ENCODE measurements at places on chromosomes 3 and 15.
A peak's percentile ranks its signal among the peaks of the same experiment; 100 is the strongest.

DNA sequence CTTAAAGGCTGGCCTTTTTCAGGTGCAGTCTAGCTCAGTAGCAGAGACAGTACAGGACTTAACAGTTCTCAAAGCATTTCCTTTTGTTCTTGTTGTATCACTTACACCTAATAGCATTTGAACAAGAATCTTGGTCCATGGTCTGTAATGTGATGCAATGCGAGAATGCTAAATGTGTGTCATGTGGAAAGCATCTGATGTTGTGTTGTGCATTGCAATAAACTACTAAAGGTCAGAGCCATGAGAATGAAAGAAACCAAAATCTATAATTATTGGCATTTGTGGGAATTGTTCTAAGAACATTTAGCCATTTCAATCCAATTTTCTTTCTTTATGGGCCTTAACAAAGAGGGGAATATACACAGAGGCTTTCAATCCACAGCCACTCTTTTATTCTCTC lies 324.5 kb upstream of the ROBO2 start:
- DNase-seq, result no peak

DNA sequence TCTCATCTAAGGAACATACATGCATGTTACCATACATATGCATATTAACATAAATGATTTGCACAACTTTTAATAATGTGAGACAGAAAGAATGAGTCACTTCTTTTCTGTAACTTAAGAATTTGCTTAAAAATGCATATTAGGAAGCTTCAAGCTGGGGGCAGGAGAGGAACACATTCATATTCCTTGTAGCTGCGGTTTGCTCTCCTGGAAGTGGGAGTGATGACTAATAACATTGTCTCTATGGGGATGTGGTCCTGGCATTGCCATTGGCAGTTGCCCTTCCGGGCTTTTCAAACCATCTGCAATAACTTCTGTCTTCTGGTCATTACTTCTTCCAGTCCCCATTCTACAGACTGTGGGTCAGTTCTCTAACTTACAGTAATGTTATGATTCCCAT lies 15.6 kb downstream of the CHST2 start:
- DNase-seq, result no peak

DNA sequence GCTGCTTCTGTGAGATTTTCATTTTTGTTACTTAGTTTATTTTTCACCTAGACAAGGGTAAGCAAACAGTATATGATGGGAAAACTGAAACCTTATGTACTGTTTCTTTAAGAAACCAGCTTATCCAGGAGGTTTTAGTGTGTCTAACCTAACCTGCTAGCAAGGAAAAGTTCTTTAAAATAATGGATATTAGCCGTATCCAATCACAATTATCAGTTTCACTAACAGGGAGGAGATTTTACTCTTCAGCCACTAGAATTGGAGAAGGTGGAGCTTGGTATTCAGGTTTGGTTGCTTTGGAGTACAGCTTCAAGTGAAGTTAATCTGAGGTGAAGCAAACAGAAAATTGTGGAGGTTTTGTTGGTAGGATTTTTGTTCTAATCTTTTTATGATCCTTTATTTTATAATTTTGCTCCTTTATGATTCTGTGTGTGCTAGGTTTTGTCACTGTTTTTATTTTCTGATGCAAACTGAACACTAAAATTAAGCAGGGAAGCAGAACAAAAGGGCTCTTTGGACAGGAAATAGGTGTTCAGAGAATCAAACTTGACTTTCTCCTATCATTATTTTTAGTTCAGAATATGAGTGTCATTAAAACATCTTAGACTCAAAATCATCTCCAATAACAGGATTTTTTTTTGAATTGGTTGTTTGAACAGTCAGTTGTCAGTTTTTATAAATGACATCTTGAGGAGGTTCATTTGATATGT lies 13.0 kb downstream of the ZFAND6 start:
- no peak for DNase-seq

GRCh38 chr15:98755781-98756180 lies 107.4 kb downstream of the IGF1R start:
- no peak for DNase-seq

GRCh38 chr15:87873516-87873915 lies 383.0 kb downstream of the NTRK3 start:
- no peak for DNase-seq

DNA sequence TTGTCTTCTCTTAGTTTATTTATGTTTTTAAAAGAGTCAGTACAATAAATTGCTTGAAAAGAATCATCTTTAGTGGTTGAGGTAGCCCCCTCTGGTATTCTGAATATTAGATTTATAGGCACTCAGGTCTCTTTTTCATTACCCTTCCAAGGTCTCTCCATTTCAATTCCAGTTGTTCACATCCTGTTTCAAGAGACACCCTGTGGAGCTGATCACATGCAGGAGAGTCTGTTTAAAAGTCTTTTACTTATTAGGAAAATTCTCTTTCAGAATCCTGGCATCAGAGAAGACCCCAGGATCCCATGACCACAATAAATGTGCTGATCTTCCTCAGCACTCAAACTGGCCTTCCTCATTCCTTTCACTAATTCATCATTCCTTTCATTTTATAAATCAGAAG lies 195.7 kb downstream of the ZIC4 start:
- DNase-seq, result no peak

- no peak for DNase-seq
Observed at GRCh38 chr3:15171096-15171495, 35.0 kb upstream of the CAPN7 start.

DNA sequence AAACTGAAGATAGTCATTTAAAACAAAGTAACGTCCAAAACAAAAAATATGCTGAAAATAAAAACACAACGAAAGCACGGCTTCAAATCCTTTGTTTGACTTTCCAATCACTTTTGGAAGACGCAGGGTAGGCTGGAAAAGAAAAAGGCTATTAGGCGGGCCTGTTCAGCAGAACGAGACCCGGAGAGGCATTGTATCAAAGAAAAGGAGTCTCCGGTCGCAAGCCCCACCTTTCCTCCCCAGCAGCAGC lies 691 bp downstream of the SENP7 start:
- DNase-seq, result no peak

- DNase-seq, result no peak
Observed at GRCh38 chr3:9659849-9660248, 10.5 kb downstream of the MTMR14 start.

GRCh38 chr15:93610944-93611343 lies 521.9 kb upstream of the RGMA start:
- no peak for DNase-seq

- DNase-seq, result no peak
Observed at GRCh38 chr3:12810961-12811360, 14.5 kb downstream of the CAND2 start.

- no peak for DNase-seq
Observed at GRCh38 chr3:171352387-171352935, 107.7 kb downstream of the TNIK start.

DNA sequence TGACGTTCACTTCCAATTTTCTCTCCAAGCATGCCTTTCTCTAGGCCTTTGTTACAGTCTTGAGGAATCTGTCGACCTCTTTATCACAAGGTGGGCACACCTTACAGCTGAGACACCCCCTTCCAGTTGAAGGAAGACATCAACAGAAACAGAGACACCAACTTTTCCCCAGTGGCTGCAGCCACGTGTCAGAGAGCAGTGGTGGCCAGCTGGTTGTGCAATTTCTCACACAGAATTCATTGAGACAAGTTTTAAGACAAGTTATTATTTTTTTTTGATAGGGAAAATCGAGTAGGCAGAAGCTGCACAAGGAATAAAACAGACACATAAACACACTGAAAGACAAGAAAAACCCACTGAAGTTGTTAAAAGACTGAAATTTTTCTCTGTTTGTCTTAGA lies 436.7 kb upstream of the MDFIC2 start:
- DNase-seq, result no peak

- DNase-seq, result no peak
Observed at GRCh38 chr15:67107014-67107812, 41.8 kb downstream of the SMAD3 start.

DNA sequence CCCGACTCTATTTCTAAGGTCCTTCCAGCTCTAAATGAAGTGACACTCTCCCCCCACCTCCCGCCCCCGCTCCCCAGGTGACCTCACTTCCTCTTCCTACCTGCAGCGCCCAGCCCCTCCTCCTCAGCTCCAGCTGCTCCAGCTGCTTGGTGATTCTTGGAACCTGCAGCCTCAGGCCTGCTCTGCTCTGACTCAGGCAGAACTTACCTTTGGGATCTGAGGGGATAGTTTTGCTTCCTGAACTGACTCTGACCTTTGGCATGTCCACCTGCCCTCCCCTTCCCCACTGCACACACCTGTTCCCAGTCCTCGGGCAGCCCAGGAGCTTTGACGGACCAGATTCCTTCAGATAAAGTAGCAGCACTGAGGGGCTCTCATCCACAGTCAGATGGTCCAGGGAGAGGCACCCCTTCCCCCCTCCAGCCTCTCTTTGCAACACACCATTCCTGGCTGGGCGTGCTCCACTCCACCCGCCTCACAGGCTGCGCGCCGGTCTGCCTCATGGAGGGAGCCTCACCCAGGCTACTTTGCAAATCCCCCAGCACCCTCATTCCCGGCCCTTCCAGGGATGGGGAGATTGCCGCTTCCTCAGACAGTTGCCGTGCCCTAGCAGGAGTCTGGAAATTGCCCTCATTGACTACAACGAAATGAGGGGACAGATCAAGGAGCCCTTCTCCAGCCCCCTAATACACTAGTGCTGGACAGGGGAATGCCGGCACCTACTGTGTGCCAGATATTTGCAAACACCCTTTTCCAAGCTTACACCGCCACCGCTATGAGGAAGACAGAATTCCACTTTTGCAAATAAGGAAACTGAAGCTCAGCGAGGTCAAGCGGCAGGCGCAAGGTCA lies 692 bp upstream of the C15orf39 start:
- DNase-seq, result peak; percentile 37
